ENCODE measurements at places on chromosomes 5 and 9. TPM values are rescaled to one million over a fixed set of nuclear protein-coding genes. Genes with fewer than 3 reads are reported as not detected.

- H3K27ac ChIP-seq: no peak overlapping the region
- H3K27me3 ChIP-seq: peaks cover 47% of the 10 kb centered on the region
- no peaks in the 10 kb centered on the region for H3K36me3 ChIP-seq
- H3K4me3 ChIP-seq: no peak overlapping the region
- H3K4me1 ChIP-seq: no peaks in the 10 kb centered on the region
These were observed 46.7 kb downstream of the PAX5 start for GRCh38 chr9:36987409-36987808.

DNA sequence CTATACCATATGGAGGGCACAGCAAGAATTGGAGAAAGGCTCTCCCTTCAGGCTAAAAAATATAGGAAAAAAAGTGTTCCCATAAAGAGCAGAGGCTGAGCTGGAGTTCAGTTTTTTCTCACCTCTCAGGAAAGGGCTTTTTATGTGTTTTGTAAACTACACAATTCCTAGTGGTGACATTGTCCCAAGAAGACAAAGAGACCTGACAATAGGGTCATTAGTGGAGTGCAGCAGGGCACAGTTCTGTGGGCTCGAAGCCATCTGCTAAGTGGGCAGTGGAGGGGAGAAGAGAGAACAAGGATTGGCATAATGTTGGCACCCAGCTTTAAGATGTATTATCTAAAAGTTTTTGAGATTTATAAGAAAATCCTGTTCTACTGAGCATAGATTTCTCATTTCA, 162.5 kb downstream of the HCN1 start:
- no peak overlapping the region for H3K4me3 ChIP-seq
- no peak for DNase-seq
- no peaks in the 10 kb centered on the region for H3K4me1 ChIP-seq
- H3K36me3 ChIP-seq: no peaks in the 10 kb centered on the region

DNA sequence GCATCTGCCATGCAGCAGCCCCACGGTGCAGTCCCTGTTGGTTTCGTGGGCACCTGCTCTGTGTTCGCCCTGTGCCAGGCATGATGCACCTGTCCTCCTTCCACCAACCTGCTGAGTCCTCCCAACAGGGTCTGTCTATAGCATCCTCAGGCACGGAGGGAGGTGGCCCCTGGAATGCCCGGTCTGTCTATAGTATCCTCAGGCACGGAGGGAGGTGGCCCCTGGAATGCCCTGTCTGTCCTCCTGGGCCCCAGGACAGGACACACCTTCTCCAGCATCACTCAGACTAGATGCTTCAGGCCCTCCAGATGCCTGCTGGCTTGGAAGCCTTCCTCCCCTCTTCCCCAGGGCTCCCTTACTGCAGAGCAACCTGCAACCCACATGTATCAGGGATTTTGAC, 9.9 kb upstream of the PHYHD1 start:
- H3K27ac ChIP-seq: peak overlapping the region; percentile 55
- DNase-seq: no peak
- H3K36me3 ChIP-seq: no peaks in the 10 kb centered on the region
- no peak overlapping the region for H3K4me3 ChIP-seq
- H3K27me3 ChIP-seq: no peaks in the 10 kb centered on the region
- peaks cover 12% of the 10 kb centered on the region for H3K4me1 ChIP-seq

GRCh38 chr5:178564397-178564796, 25.8 kb downstream of the COL23A1 start:
- H3K27me3 ChIP-seq: no peaks in the 10 kb centered on the region
- no peaks in the 10 kb centered on the region for H3K36me3 ChIP-seq
- no peak overlapping the region for H3K27ac ChIP-seq

GRCh38 chr9:6471231-6471850, 58.3 kb downstream of the UHRF2 start:
- H3K27me3 ChIP-seq: no peaks in the 10 kb centered on the region
- DNase-seq: no peak
- H3K4me3 ChIP-seq: no peak overlapping the region
- no peaks in the 10 kb centered on the region for H3K36me3 ChIP-seq

GRCh38 chr5:63070001-63070400, 491.4 kb downstream of the LRRC70 start:
- no peak overlapping the region for H3K27ac ChIP-seq
- H3K27me3 ChIP-seq: no peaks in the 10 kb centered on the region
- no peak overlapping the region for H3K4me3 ChIP-seq
- H3K36me3 ChIP-seq: no peaks in the 10 kb centered on the region
- no peaks in the 10 kb centered on the region for H3K4me1 ChIP-seq

DNA sequence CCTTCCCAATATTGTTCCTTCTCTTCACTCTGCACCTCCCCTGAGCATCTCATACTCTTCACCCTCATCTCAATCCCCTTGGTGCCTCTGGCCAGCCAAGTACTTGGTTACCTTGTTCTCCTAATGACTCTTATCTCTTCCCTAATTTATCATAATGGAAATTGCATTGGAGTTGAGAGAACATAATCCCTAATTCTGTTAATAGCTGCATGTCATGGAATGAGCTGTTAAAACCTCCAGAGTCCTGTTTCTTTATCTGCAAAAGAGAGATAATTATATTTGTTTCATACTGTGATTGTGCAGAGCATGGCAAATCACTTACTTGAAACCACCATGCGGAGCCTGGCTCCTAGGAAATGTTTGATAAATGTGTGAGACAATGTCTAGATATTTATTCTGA, 1074.9 kb upstream of the DMAC1 start:
- no peak for DNase-seq
- H3K27ac ChIP-seq: no peak overlapping the region
- H3K4me3 ChIP-seq: no peak overlapping the region
- no peaks in the 10 kb centered on the region for H3K4me1 ChIP-seq
- H3K27me3 ChIP-seq: no peaks in the 10 kb centered on the region
- H3K36me3 ChIP-seq: no peaks in the 10 kb centered on the region

DNA sequence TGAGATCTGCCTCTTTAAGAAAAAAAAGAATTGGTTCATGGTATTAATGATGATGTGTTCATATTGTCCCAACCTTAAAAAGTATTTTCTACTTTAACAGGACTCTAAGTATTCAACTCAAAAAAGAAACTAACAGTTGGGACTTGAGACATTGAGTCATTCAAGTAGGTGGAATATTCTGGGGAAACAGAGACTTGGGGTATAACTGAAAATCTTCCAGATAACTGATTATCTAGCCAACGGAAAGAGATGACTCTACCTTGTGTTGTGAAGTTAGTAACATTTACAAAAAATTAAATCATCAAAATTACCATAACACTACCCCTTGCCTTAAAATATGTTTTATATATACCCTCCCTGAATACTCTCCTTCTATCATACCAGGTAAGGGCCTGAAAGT, 19.1 kb downstream of the OXCT1 start:
- no peak overlapping the region for H3K27ac ChIP-seq
- no peaks in the 10 kb centered on the region for H3K36me3 ChIP-seq
- H3K4me1 ChIP-seq: no peaks in the 10 kb centered on the region
- H3K4me3 ChIP-seq: no peak overlapping the region

DNA sequence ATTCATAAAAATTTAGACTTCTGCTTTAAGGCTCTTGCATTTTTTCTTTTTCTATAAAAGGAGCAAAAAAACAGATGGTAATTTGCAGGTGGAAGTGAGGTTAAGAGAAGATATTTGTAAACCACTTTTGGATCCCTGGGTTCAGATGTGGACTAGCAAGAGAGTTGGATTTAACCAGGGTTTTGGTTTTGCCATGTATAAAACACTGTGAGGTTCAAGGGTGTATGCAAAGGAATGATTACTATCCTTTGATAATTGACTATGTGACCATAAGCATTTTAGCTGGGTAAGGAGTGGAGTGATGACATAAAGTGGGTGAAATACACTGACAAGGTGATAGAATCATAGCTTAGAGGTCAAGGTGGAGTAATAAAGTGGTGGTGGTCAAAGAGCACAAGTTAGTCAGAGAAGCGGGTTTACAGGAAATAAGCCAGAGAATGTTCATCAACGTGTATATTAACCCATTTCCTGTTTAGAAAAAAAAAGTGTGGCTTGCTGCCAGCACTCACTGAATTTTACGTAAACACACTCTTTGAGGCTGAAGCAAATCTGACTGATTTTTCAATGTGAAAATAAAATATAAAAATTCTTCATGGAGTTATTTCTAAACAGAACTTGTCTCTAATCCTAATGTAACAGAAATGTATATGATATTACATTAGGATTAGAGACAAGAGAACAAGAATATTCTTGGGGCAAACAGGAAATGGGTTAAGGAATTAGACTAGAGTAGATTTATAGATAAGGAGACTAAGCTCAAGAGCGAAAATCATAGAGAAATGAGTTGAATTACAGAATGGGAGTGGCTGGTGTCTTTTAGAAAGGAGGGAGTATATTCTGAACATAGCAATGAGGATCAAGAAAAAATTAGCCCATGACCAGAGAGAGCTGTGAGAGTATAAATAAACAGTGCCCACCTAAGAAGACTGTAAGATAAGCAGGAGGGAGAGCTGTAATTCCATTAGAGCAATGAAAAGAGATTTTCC, 74.5 kb downstream of the CDKN2A start:
- no peak overlapping the region for H3K4me3 ChIP-seq
- H3K27ac ChIP-seq: no peak overlapping the region
- no peaks in the 10 kb centered on the region for H3K4me1 ChIP-seq
- no peaks in the 10 kb centered on the region for H3K27me3 ChIP-seq

- H3K27ac ChIP-seq: no peak overlapping the region
- no peaks in the 10 kb centered on the region for H3K27me3 ChIP-seq
- H3K4me1 ChIP-seq: no peaks in the 10 kb centered on the region
- no peak for DNase-seq
- no peak overlapping the region for H3K4me3 ChIP-seq
These were observed 219.9 kb upstream of the NFIL3 start for GRCh38 chr9:91643481-91644077.

DNA sequence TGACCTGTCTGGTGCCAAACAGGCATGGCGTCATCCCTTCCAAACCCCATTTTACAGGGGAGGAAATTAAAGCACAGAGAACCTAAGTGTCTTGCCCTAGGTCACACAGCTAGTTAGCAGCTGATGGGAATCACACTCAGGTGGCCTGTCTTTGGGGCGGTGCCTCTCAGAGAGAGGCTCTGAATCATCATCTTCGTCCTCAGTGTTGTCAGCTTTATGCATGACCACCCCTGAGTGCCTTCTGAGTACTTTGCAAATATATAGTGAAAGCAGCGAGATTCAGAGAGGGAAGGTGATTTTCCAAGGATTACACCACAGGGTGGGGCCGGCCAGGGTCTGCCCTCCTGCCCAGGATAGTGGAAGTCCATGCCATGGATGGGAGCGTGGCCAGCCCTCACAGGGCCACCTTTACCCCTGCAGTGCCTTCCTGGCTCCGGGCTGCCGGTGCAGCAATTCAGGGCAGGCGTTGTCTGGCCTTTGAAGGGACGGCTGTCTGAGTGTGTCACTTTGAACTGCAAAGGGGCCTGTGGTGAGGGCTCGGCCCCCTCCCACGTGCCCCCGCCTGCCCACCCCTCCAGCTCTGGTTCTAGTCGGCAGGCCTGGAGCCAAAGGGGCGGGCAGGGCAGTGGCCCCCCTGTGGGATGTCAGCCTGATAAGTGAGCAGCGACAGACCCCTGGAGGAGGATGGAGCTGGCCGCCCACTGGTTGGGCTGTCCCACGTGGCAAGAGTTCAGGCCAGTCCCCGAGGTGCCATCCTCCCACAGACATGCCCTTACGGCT, 16.9 kb downstream of the LMX1B start:
- no peaks in the 10 kb centered on the region for H3K4me1 ChIP-seq
- no peak overlapping the region for H3K27ac ChIP-seq
- no peak overlapping the region for H3K4me3 ChIP-seq
- peaks cover 58% of the 10 kb centered on the region for H3K27me3 ChIP-seq
- no peak for DNase-seq

DNA sequence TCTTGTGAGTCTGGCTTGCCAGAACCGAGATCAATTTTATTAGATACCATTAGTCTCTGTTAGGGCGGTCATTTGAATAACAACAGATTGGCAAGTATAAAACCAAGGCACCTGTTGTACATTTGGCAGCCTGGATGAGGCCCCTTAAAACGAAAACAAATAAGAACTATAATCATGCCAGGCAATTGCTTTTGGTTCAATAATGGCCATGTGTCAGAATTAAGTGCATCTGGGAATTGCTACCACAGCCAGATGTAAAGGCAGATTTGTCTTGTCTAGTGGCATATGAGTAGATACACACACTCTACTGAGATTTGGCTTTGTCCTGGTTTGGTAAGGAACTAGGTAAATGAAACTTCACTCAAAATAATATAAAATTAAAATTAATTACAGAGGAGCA, 1046.2 kb upstream of the DMAC1 start:
- H3K36me3 ChIP-seq: no peaks in the 10 kb centered on the region
- no peaks in the 10 kb centered on the region for H3K4me1 ChIP-seq
- no peak overlapping the region for H3K27ac ChIP-seq
- H3K4me3 ChIP-seq: no peak overlapping the region

DNA sequence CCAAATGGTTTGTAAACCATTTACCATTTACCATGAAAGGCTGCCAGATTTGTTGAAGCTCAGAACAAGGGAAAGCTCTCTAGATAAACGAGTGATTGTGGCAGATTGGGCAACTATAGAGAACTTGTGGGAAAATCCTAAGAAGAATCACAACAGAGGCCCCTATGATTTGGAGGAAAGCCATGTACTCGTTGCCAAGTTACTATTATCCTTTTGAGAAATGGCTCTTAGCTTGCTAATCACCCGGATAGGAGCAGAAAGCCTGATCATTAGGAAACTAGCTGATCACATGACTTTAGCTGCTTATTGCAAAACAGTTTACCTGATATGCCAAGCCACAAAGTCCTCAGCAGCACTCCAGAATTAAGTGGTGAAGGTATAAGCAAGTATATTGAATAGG, 23.5 kb upstream of the ATG10 start:
- no peaks in the 10 kb centered on the region for H3K36me3 ChIP-seq
- H3K4me1 ChIP-seq: no peaks in the 10 kb centered on the region
- no peak overlapping the region for H3K27ac ChIP-seq
- H3K4me3 ChIP-seq: no peak overlapping the region
- H3K27me3 ChIP-seq: no peaks in the 10 kb centered on the region

- no peaks in the 10 kb centered on the region for H3K4me1 ChIP-seq
- H3K27ac ChIP-seq: no peak overlapping the region
- no peak for DNase-seq
- H3K4me3 ChIP-seq: no peak overlapping the region
- H3K27me3 ChIP-seq: no peaks in the 10 kb centered on the region
These were observed 57.7 kb downstream of the PRDM6 start for GRCh38 chr5:123146696-123147095.

DNA sequence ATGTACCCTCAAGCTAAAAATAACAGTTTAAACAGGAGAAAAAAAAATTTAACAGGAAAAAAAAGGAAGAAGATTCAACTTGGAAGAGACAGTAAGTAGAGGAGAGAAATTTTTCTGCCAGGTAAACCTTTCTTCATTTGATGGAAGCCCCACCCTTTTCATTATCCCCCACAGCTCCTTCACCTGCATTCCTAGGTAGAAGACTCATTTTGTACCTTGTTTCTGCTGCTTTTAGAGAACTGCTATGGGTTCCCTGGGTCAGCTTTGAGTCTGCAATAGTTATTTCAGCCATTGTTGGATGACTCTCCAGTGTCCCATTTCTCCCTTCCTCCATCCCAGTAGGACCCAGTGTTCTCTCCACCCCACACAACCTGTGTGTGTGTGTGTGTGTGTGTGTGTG, 74.1 kb upstream of the CPEB4 start:
- H3K4me1 ChIP-seq: no peaks in the 10 kb centered on the region
- no peak overlapping the region for H3K4me3 ChIP-seq
- no peaks in the 10 kb centered on the region for H3K27me3 ChIP-seq

Gene DMRT3
- not detected for total RNA-seq

Gene CARTPT
- 9.5 TPM for total RNA-seq

Gene HABP4
- total RNA-seq: 9.8 TPM

Gene GHR
- total RNA-seq: 9.6 TPM

Gene ELOVL7
- total RNA-seq: 2.8 TPM

Gene PHF2
- 27.2 TPM for total RNA-seq

Gene SPATA31D4
- total RNA-seq: not detected

All from adrenal gland (tissue), 19 donors.